GM23248 (cell line): ENCODE measurements at places on chromosomes 13 and 19.

- DNase-seq, result no peak
Observed at GRCh38 chr19:29819300-29819699, 7.5 kb downstream of the CCNE1 start.

- DNase-seq, result no peak
Observed at GRCh38 chr13:24649688-24650043, 30.5 kb upstream of the ATP12A start.

GRCh38 chr19:6739390-6739882 is at the start of gene TRIP10:
Gene TRIP10 (plus strand): TSS chr19:6739680. CDS start chr19:6739762, 82 bp downstream.
- DNase-seq, result peak; percentile 90

DNA sequence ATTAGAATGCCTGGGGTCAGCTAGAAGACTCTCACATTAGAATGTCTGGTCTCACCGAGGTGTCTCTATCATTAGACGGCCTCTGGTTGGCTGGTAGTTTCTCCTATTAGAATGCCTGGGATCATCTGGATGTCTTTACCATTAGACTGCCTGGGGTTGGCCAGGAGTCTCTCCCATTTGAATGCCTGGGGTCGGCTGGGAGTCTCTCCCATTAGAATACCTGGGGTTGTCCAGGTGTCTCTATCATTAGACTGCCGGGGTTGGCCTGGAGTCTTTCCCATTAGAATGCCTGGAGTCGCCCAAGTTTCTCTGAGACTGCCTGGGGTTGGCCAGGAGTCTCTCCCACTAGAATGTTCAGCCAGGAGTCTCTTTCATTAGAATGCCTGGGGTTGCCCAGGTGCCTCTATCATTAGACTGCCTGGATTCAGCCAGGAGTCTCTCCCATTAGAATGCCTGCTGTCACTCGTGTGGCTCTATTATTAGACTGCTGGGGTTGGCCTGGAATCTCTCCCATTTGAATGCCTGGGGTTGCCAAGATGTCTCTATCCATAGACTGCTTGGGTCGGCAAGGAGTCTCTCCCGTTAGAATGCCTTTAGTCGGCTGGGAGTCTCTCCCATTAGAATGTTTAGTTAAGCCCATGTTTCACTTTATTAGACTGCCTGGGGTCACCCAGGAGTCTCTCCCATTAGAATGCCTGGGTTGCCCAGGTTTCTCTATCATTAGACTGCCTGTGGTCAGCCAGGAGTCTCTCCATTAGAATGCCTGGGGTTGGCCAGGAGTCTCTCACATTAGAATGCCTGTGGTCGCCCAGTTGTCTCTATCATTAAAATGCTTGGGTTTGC is 1467.8 kb downstream of the UQCRFS1 start:
- no peak for DNase-seq

- DNase-seq, result peak; percentile 83
Observed at GRCh38 chr13:36736119-36736726, 62.4 kb downstream of the SERTM1 start.
